CMK (cell line): ENCODE measurements at places on chromosomes 2 and 18.

GRCh38 chr2:217930761-217931563 is 71.8 kb downstream of the TNS1 start:
- DNase-seq = peak; percentile 81

DNA sequence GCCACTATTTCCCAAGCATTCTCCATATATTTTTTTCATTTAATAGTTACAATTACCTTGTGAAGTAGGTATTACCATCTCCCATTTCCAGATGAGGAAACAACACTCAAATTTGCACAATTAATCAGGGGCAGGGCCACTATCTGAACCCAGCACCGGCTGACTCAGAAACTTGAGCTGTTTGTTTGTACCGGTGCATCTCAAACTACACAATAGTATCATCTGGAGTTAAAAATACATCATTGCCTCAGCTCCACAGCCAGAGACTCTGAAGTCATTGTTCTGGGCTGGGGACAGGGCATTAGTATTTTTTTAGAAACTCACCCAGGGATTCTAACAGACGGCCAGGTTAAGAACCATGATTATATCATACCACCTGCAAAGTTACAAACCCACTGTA is 55.9 kb downstream of the CDCA7 start:
- no peak for DNase-seq

- DNase-seq = no peak
Measured at GRCh38 chr2:200089040-200089755, 133.8 kb downstream of the MAIP1 start.

DNA sequence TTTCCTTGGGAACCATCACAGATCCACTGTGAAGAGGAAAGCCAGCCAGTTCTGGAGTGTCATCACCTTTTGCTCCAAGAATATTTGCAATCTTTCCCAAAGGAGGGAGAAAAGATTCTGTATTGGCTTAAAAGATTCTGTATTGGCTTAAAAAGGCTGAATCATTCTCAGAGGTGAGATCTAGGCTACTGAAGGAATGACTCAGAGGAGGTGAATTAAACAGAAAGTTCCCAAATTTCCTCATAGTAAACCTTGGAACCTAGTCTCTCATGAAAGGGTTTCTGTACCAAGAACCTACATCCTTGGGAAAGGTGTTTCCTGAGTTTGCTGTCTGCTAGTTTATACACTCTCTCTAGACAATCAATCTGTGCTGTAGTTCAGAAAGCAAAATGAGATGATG is 34.1 kb upstream of the GRB14 start:
- DNase-seq = no peak

DNA sequence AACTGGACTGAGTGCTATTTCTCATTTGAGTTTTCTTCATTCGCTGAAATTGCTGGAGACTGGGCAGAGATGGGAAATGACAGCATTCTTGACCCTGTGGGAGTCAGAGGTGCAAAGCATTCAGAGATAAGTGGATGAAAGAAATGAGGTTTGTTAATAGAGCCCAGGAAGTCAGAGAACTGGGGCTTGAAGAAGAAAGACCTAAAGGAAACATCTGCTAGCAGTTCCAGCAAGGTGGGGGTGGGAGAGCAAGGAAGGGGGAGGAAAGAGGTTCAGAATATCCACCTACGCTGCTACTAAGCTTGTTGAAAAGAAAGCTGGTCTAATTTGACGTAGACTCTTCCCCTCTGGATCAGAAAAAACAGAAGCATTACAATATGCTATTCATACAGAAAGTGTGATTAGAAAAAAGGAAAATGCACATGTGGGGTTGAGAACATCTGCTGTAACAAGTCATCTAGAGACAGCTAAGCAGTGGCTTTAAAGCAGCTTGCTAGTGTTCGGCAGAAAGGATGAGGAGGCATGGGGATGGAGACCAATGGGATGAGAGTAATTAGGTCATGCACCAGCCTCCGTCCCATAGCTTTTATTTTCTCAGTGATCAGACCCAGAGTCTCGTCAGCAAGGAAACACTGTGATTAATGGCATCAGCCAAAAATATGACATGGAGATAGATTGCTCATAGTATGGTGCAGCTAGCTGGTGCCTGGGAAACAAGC is 29.7 kb downstream of the NAB1 start:
- no peak for DNase-seq

DNA sequence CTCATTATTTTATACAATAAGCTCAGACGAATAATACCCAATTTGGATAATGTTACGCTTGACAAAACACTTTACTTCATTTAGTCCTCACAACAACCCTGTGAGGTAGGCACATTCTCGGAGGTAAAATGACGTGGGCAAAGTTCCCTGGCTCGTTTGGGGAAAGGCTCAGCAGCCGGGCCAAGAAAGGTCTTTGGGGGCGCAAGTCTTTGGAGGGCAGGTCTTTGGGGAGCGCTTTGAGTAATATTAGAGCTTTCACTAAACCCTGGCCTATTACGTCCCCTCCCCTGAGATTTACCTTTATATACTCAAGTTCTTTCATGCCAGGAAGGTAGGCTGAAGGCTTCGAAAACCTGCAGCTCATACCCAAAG is 427 bp downstream of the RBKS start:
- DNase-seq = no peak

GRCh38 chr2:205644018-205644417 is 38.3 kb upstream of the NRP2 start:
- DNase-seq = no peak

- no peak for DNase-seq
Measured at GRCh38 chr2:83388804-83389203, 1070.3 kb downstream of the SUCLG1 start.

GRCh38 chr2:67289921-67290371 is 107.2 kb upstream of the ETAA1 start:
- DNase-seq = no peak

GRCh38 chr2:216446343-216446742 is 34.1 kb downstream of the SMARCAL1 start:
- no peak for DNase-seq

DNA sequence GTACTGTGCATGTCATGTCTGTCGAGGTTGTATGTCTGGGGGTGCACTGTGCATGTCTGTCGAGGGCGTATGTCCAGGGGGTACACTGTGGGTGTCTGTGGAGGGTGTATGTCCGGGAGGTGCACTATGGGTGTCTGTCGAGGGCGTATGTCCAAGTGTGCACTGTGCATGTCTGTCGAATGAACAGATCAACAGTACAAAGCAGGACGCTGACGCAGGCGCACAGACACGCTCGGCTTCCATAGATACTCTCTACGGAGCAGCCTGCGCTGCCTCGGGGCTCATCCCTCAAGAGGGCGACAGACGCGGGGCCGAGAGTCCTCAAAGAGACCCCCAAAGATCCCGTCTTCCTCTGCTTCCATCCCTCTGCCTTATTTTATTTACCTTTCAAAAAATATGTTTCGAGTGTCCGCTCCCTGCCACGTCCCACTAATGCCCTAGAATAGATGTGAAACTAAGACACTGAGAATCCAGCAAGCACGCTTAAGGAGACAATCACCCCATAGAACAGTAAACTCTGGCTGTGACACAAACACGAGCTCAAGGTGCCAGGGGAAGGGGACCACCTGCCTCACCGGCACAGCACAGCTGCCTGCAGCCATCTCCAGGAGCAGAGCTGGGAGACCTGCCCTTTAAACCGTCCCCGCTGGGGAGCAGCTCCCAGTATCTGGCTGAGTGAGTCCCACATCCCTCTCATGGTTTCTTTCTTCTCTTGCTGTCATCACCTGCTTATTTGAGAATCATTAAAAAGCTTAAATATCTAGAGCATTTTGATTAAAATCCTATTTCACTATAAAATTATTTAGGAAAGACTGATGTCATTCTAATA is 250.5 kb upstream of the MYT1L start:
- DNase-seq = no peak

- DNase-seq = no peak
Measured at GRCh38 chr2:64651590-64651989, 2.1 kb downstream of the SERTAD2 start.

DNA sequence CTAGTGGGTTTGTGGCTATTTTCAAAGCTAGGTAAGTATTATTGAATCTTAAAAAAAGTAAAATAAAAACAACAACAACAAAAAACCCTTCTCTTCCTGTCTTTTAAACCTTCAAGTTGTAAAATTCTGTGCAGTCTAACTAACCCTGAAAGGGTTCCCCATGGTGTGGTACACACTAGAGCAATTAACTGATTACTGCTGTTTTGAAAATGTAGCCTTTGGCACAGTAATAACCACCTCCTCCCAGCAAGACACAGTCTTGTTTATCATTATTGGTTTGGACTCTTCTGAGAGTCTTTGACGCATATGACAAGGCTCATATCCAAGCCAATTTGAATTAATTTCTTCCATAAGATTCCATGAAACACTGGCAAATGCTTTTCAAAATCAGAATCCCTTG is 2184.6 kb upstream of the PIK3C3 start:
- DNase-seq = no peak

- no peak for DNase-seq
Measured at GRCh38 chr2:23380562-23381065, 4.4 kb upstream of the KLHL29 start.

DNA sequence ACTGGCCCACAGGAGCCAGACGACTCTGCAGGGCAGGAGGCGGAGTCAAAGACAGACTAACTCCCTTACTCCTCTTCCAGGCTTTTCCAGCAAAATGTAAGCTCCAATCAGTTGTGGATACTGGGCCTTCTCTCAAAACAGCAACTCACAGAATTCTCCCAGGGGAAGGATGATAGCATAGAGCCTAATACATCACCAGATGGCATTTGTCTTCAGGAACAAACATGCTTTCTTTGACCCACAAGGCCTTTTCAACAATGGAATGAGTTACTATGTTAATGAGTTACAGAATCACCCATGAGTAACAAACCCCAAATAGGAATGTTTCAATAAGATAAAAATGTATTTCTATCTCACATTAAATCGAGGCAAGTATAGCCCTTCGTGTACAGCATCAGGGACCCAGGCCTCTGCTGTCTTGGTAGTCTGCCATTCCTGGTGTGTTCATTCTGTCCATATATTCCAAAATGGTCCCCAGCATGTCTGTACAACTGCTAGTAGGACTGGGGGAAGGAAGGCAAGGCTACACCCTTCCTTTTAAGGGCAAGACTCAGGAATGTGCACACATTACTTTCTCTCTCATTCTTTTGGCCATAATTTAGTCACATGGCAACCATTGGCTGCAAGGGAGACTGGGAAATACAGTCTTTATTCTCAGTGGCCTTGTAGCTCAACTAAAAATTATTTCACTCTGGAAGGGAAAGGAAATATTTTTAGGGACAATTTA is 76.4 kb downstream of the BOD1L2 start:
- no peak for DNase-seq

GRCh38 chr2:205198140-205198525 is 484.2 kb upstream of the NRP2 start:
- no peak for DNase-seq

GRCh38 chr18:26432651-26433424 is 115.5 kb downstream of the KCTD1 start:
- no peak for DNase-seq

DNA sequence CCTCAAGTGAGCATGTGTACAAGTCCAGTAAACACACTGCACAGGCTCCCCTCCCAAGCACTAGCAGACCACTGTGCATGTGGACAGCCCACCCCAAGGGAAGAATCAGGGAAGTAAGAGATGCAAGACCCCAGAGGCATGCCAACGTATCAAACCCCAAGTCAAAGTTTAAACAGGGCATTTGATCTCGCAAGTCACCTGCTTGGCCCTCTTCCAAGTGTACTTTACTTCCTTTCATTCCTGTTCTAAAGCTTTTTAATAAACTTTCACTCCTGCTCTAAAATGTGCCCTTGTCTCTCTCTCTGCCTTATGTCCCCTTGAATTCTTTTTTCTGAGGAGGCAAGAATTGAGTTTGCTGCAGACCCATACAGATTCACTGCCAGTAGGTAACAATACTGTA is 201.2 kb upstream of the PARD3B start:
- no peak for DNase-seq

DNA sequence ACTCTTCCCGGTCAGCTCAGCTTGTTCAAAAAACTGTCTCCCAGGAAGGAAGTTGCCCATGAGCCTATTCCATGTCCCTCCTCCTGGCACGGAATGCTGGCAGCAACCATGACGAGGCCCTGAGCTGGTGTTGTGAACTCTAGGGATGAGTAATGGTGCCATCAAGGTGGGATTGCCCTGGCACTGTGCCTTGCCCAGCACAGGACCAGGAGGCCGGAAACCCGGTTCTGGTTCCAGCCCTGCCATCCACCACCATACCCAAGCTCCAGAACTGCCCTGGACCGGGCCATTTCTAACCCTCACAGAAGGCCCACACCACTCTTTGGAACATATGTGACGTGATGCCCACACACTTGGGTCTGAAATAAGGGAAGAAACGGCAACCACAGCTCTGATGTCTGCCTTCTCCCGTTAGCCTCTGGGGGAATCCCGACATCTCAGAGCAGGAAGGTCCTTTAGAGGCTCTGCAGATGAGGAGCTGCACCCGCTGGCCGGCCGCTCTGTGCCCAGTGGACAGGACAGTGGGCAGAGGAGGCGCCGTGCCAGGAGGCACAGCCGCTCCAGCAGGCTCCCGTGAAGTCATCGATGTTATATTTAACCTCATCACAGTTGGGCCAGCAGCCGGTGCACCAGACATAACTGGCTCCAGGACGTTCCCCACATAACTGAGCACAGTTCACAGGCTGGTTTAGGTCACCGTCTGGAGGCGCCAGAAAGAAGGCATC is 462.1 kb upstream of the ID2 start:
- no peak for DNase-seq

GRCh38 chr2:86036669-86037138 is 69.0 kb downstream of the POLR1A start:
- no peak for DNase-seq

- no peak for DNase-seq
Measured at GRCh38 chr18:79934311-79935097, 16.9 kb downstream of the SLC66A2 start.

- peak; percentile 20 for DNase-seq
Measured at GRCh38 chr18:8730080-8730827, 24.9 kb downstream of the MTCL1 start.

GRCh38 chr2:138893746-138894145 is 113.6 kb upstream of the NXPH2 start:
- no peak for DNase-seq

DNA sequence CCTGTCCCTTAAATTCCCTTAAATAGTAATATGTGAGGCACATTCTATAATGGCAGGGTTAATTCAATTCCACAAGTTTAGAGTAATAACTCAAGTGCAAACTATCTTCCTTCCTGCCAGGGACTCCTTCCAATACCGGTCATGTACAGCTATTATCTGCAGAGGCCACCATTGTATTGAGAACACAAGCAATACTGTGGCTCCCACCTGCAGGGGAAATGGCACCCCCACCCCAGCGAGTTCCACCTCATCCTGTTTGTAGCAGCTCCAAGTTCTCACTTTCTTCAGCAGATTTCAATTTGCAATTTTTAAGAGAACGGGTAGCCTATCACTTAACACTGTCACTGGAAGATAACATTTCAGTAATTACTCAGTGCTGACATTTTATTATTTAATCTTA is 172.1 kb upstream of the PID1 start:
- DNase-seq = no peak

DNA sequence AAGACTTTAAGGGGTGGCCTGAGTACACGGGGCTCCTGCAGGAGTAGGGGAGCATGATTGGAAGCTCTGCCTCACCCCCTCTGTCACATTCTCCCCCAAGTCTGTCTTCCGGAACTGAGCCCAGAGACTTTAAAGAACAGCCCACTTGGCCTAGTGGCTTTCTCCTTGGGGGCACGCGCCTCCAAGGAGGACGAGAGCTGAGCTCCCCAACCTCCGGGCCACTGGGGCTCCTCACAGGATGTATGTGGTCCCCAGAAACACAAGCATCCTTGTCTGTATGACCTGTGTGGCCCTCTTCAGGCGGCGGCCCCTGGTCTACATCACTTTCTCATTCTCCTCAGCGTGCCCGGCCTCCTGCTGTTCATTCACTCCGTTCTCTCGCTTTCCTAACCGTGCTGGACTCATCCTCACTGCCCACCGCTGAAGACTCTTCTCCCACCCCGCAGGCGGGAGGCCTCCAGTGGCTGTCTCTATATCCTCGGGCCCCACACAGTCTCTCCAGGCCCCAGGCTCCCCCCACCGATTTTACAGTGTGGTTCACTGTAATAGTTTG is 23.7 kb downstream of the KCNF1 start:
- DNase-seq = no peak
